Panc1 (cell line): ENCODE measurements at places on chromosomes 2 and 18. TPM values are rescaled to one million over a fixed set of nuclear protein-coding genes. Genes with fewer than 3 reads are reported as not detected.

DNA sequence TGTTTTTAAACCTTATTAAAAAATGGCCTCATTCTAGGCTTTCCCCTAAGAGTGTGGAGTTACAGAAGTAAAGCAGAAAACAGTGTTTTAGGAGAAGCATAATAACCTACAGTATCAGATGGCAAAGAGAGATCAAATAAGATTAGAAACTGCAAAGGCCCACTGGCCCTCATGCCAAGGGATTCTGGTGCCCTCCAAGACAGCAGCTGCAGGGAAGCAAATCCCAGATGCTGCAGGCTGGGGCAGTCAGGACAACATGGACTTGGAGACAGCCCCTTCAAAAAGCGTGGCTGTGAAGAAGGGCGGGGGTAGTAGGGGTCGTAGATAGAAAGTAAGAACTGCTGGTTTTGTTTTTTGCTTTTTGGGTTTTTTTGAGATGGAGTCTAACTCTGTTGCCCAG, 28.3 kb upstream of the EPG5 start:
- H3K36me3 ChIP-seq: no peaks in the 10 kb centered on the region
- no peaks in the 10 kb centered on the region for H3K4me1 ChIP-seq
- DNase-seq: no peak

Gene CYP1B1
- 86.7 TPM for total RNA-seq

- H3K4me1 ChIP-seq: no peaks in the 10 kb centered on the region
- H3K36me3 ChIP-seq: no peaks in the 10 kb centered on the region
- H3K27me3 ChIP-seq: no peaks in the 10 kb centered on the region
- H3K4me3 ChIP-seq: no peak overlapping the region
- DNase-seq: no peak
- H3K27ac ChIP-seq: no peak overlapping the region
Observed at GRCh38 chr2:72081451-72081850, 66.2 kb downstream of the CYP26B1 start.

Gene UGT1A10
- not detected for total RNA-seq

GRCh38 chr2:107927034-107927534, 59.2 kb upstream of the SLC5A7 start:
- H3K4me3 ChIP-seq: no peak overlapping the region
- no peak overlapping the region for H3K27ac ChIP-seq
- no peaks in the 10 kb centered on the region; the same call in 1 of the 2 replicates for H3K27me3 ChIP-seq
- H3K36me3 ChIP-seq: no peaks in the 10 kb centered on the region

- H3K27me3 ChIP-seq: no peaks in the 10 kb centered on the region
- H3K4me1 ChIP-seq: no peaks in the 10 kb centered on the region
- DNase-seq: no peak
- H3K36me3 ChIP-seq: no peaks in the 10 kb centered on the region
- no peak overlapping the region for H3K4me3 ChIP-seq
Observed at GRCh38 chr18:62829936-62830335, 114.6 kb downstream of the PHLPP1 start.

Gene ARHGAP15
- 0.41 TPM for total RNA-seq

- DNase-seq: no peak
- no peaks in the 10 kb centered on the region for H3K4me1 ChIP-seq
- no peaks in the 10 kb centered on the region for H3K27me3 ChIP-seq
- H3K36me3 ChIP-seq: peaks cover 2% of the 10 kb centered on the region
Observed at GRCh38 chr2:240778426-240778825, 41.6 kb downstream of the KIF1A start.

Gene SLC38A11
- total RNA-seq: 0.46 TPM

GRCh38 chr2:241563031-241563507, 4.5 kb downstream of the BOK start:
- no peaks in the 10 kb centered on the region for H3K27me3 ChIP-seq
- H3K36me3 ChIP-seq: no peaks in the 10 kb centered on the region; the same call in 1 of the 2 replicates
- no peak for DNase-seq
- H3K4me3 ChIP-seq: no peak overlapping the region

Gene PSME4
- total RNA-seq: 63.2 TPM

- H3K27me3 ChIP-seq: no peaks in the 10 kb centered on the region
- H3K36me3 ChIP-seq: no peaks in the 10 kb centered on the region; the same call in 1 of the 2 replicates
- DNase-seq: peak; percentile 70
Observed at GRCh38 chr2:45610281-45611019, 617 bp downstream of the SRBD1 start.

Gene CKAP2L
- 27.0 TPM for total RNA-seq

DNA sequence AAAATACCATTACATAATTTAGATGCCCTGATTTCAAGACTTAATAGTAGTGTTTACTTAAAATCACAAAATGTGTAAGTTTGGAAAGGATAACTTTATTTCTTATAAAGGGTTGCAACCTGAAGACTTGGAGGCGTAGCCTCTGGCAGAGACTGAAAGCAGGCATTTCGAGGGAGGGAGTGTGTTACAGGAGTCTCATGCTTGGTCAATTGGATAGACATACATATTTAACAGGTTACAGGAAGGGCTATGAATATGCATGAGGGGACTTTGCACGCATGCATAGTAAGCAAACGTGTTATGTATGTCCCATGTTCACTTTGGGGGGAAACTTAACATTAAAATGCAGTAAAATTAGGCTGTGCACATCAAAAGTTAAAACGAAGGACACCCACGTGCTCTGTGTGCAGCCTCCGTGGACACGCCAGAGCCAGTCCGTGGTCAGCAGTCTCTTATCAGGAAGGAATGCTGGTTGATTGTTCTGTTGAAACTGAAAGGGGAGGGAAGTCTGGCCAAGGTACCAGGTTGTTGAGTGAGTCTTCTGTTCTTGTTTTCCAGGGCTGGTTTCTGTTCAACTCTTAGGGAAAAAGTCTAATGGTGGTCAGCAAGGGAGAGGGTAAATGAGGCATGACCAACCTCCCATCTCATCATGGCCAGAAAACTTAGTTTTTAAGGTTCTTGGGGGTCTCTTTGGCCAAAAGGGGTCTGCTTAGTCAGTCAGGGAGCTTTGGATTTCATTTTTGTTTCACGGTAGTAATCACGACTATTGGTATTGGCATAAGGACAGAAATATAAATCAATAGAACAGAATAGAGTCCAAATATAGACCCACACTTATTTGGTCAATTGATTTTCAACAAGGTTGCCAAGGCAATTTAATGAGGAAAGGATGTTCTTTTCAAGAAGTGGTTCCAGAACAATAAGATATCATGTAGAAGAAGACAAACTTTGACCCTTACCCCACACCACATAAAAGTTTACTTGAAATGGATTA, 121.9 kb downstream of the MCFD2 start:
- H3K36me3 ChIP-seq: no peaks in the 10 kb centered on the region
- no peaks in the 10 kb centered on the region for H3K27me3 ChIP-seq
- no peak overlapping the region for H3K4me3 ChIP-seq
- no peak overlapping the region for H3K27ac ChIP-seq

DNA sequence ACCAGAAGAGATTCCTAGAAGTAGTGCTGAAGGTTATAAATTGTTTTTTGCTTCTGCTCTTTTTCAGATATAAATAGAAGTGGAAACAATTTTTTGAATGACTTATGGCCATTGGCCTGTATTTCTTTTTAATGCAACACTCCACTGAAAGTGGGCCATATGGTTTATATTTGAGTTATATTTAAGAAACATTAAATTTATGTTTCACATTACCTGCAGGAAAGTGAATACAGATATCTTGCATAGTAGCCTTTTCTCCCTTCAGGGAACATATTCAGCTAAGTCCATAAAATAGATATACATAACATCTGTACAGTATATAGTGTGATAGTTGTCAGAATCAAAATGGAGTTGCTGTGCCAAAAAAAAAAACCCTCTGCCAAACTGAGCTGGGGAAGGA, 53.1 kb upstream of the EFEMP1 start:
- H3K36me3 ChIP-seq: no peaks in the 10 kb centered on the region
- DNase-seq: no peak
- H3K4me1 ChIP-seq: no peaks in the 10 kb centered on the region
- H3K27me3 ChIP-seq: no peaks in the 10 kb centered on the region; the same call in 1 of the 2 replicates

DNA sequence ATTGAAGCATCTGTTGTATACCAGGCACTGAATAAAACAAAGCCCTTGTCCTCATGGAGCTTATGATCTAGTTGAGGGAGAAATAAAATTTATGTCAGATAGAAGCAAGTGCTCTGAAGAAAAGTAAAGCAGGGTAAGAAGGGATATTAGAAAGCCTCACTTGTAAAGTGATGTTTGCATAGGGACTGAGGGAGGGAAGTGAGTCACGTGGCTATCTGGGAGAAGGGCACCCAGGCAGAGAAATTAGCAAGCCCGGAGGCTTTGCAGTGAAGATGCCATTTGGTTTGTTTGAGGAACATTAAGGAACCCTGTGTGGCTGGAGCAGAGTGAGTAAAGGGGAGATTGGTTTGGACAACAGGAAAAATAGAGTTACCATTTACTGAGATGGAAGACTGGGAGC, 52.1 kb downstream of the RBBP8 start:
- H3K36me3 ChIP-seq: peaks cover 16% of the 10 kb centered on the region; the same call in 1 of the 2 replicates
- no peak overlapping the region for H3K4me3 ChIP-seq
- no peak overlapping the region for H3K27ac ChIP-seq
- no peaks in the 10 kb centered on the region for H3K4me1 ChIP-seq

- H3K4me3 ChIP-seq: peak overlapping the region; percentile 88
- H3K27ac ChIP-seq: peak overlapping the region; percentile 74
- H3K4me1 ChIP-seq: peaks cover 10% of the 10 kb centered on the region
- DNase-seq: no peak
- H3K36me3 ChIP-seq: no peaks in the 10 kb centered on the region
- no peaks in the 10 kb centered on the region for H3K27me3 ChIP-seq
Observed at GRCh38 chr2:98445177-98445682, 572 bp downstream of the INPP4A start.

- no peak overlapping the region for H3K4me3 ChIP-seq
- no peak overlapping the region for H3K27ac ChIP-seq
- no peaks in the 10 kb centered on the region for H3K36me3 ChIP-seq
- DNase-seq: peak; percentile 17
- peaks cover 7% of the 10 kb centered on the region for H3K4me1 ChIP-seq
Observed at GRCh38 chr2:15588329-15588919, 3.2 kb upstream of the DDX1 start.

DNA sequence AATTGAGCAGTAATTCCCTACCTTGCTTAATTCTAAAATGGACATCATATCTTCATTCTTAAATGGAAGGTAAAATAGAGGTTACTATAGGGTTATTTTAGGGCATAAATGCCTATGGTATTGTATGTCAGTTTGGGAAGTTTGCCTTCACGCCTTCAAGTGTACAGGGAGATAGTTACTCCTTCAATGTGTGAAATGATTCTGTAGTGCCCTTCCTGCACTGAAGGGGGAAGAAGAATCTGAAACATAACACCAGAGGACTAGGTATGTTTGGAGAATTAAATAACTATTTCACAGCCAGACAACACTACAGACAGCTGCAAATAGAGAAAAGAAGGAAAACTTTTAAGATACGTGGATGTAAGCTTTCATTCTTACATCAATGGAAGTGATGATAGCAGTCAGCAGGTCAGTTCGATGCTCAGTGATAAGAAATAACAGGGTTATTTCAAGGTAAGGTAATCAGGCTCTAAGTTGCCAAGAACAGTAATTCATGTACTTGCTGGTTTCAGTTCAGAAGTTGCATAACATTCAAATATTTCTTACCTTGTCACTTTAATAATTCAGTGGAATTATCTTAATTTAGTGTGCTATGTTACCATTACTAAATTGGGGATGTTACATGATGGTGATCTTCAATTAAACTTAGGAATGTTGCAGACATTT, 4.0 kb downstream of the PKP4 start:
- H3K4me3 ChIP-seq: no peak overlapping the region
- no peaks in the 10 kb centered on the region for H3K27me3 ChIP-seq
- H3K27ac ChIP-seq: peak overlapping the region; percentile 34; the same call in 1 of the 2 replicates
- H3K4me1 ChIP-seq: peaks cover 42% of the 10 kb centered on the region
- no peaks in the 10 kb centered on the region for H3K36me3 ChIP-seq

GRCh38 chr2:192064459-192064858, 130.3 kb downstream of the TMEFF2 start:
- no peaks in the 10 kb centered on the region for H3K27me3 ChIP-seq
- H3K36me3 ChIP-seq: no peaks in the 10 kb centered on the region
- no peak for DNase-seq

Gene TLX2
- total RNA-seq: not detected

GRCh38 chr2:234952270-234953115, 676 bp downstream of the SH3BP4 start:
- no peaks in the 10 kb centered on the region for H3K27me3 ChIP-seq
- H3K27ac ChIP-seq: peak overlapping the region; percentile 99
- H3K4me3 ChIP-seq: peak overlapping the region; percentile 64
- peaks cover 47% of the 10 kb centered on the region for H3K4me1 ChIP-seq
- H3K36me3 ChIP-seq: no peaks in the 10 kb centered on the region; the same call in 1 of the 2 replicates

Gene SCN7A
- 0.03 TPM for total RNA-seq

- no peak overlapping the region for H3K27ac ChIP-seq
- peaks cover 13% of the 10 kb centered on the region for H3K4me1 ChIP-seq
- H3K27me3 ChIP-seq: no peaks in the 10 kb centered on the region
- peaks cover 15% of the 10 kb centered on the region for H3K36me3 ChIP-seq
- no peak overlapping the region for H3K4me3 ChIP-seq
Observed at GRCh38 chr2:235052514-235053354, 100.9 kb downstream of the SH3BP4 start.

GRCh38 chr2:152701198-152701597, 16.1 kb downstream of the PRPF40A start:
- no peaks in the 10 kb centered on the region for H3K27me3 ChIP-seq
- peaks cover 6% of the 10 kb centered on the region for H3K36me3 ChIP-seq
- DNase-seq: no peak

Gene RANBP2
- total RNA-seq: 92.1 TPM

DNA sequence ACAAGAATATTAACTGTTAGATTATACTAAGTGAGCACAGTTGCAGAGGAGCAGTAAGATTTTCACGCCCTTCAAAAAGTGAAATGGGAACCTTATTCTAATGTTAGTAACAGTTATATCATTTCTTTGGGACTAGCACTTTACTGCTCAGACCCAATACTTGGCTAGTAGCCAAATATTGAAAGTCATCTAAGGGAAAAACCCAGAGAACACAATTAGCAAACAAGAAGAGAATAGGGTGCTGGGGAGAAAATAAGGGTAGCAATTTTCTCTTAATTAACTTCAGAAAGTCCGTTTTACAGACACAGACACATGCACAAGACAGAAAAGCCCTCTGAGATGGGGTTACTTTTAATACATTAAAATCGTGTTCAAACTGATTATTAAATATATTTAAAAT, 71.8 kb downstream of the ID2 start:
- H3K4me3 ChIP-seq: no peak overlapping the region
- H3K27ac ChIP-seq: no peak overlapping the region
- H3K4me1 ChIP-seq: no peaks in the 10 kb centered on the region
- no peaks in the 10 kb centered on the region for H3K36me3 ChIP-seq

Gene LOXHD1
- not detected for total RNA-seq

GRCh38 chr2:160963957-160964356, 196.3 kb upstream of the TANK start:
- H3K4me1 ChIP-seq: no peaks in the 10 kb centered on the region
- H3K27ac ChIP-seq: no peak overlapping the region
- H3K4me3 ChIP-seq: no peak overlapping the region
- no peaks in the 10 kb centered on the region for H3K36me3 ChIP-seq
- no peak for DNase-seq

DNA sequence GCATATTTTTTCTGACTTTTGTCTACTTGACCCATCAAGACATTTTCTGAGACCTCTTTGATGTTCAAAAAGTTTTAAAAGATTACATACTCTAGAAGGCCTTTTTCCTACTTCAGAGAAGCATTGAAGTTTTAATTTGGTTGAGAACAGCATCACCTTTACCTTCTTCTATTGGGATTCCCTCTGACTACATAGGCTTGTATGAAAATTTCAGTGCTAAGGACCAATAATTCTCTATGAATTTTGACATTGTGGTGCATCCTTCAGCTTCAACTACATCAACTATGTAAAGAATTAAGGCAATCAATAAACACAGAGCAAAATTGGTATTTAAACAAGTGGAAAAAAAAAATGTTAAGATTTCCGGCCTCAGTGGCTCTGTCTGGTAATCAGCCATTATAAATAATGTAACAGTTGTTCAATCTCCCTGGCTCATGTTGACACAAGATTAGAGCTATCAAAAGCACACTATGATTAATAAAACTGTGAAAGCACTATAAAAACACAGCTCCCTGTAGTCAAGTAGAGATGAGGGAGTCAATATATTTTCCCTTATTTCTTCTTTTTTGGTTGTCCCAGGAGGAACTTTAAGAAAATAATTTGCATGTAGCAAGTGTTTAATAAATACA, 627.0 kb upstream of the SYT4 start:
- no peak overlapping the region for H3K27ac ChIP-seq
- no peak for DNase-seq
- H3K36me3 ChIP-seq: no peaks in the 10 kb centered on the region
